CD4-positive, CD25-positive, alpha-beta regulatory T cell (primary cell): ENCODE measurements at places on chromosomes 4 and X. TPM values are rescaled to one million over a fixed set of nuclear protein-coding genes. Genes with fewer than 3 reads are reported as not detected.

TRMT2B gene
- total RNA-seq = 41.3 TPM

TEX13D gene
- not detected for total RNA-seq

GRCh38 chr4:144659447-144659846, 13.5 kb downstream of the HHIP start:
- no peak for DNase-seq
- H3K27ac ChIP-seq = no peak overlapping the region
- no peaks in the 10 kb centered on the region for H3K4me1 ChIP-seq
- H3K36me3 ChIP-seq = no peaks in the 10 kb centered on the region
- H3K4me3 ChIP-seq = no peak overlapping the region

DNA sequence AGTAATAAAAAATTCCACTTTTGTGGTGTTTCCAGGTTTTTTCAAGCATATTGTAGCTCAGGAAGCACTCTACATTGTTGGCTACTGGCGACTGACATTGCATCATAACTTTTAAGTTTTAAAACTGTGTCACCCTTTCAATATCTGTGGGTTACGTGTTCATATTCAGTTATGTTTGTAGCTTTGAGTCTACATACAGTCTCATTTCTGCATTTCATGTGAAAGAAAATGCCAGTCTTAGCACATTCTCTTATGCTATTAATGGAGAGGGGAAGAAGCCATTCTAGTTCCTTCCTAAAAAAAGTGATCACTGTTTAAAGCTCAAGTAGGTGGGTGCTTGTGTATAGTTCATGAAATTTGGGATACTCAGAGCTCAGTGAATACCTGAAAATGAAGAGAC, 38.1 kb downstream of the DIAPH2 start:
- no peak overlapping the region for H3K4me3 ChIP-seq
- H3K4me1 ChIP-seq = no peaks in the 10 kb centered on the region
- H3K27me3 ChIP-seq = no peaks in the 10 kb centered on the region
- H3K27ac ChIP-seq = no peak overlapping the region

SH3RF1 gene
- 0.69 TPM for total RNA-seq

GRCh38 chrX:22249371-22249770, 23.3 kb upstream of the CBLL2 start:
- H3K27me3 ChIP-seq = no peaks in the 10 kb centered on the region
- no peaks in the 10 kb centered on the region for H3K36me3 ChIP-seq
- H3K4me3 ChIP-seq = no peak overlapping the region
- no peak for DNase-seq

GRCh38 chr4:67198727-67199126, 346.6 kb downstream of the CENPC start:
- no peak for DNase-seq
- no peak overlapping the region for H3K27ac ChIP-seq
- no peaks in the 10 kb centered on the region for H3K36me3 ChIP-seq
- H3K27me3 ChIP-seq = no peaks in the 10 kb centered on the region
- H3K4me3 ChIP-seq = no peak overlapping the region
- H3K4me1 ChIP-seq = no peaks in the 10 kb centered on the region
